Endothelial cell (in vitro differentiated cells): ENCODE measurements at places on chromosomes 7 and 10.

DNA sequence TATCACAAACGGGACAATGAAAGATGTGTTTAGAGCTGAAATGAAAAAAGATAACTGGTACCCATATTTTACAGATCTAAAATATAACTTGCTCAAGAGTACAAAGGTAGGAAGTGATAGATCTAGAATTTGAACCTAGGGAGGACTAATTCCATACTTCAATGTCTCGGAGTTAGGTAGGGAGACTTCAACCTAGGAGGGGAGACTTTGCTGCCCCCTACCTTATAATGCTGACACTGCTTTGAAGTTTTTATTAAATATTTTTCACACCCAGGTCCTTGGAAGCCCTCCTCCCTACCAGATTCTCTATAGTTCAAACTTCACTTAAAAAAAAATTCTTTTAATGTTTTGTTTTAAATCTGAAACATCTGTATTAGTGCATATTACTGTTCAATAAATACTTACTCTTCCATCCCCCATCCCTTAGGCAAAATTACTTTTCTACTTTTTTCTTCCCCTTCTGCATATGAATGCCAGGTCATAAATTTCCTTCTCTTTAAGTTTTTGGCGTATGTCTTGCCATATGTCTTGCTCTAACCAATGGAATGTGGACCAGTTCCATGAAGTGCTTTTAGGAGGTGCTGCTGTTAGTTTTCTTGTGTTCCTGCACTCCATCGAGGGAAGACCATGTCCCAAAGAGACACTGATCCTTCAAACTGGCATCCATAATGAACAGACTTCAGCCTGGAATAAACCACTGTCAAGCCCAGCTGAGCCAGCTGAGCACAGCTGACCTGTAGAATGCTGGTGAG is 57.8 kb downstream of the MICU1 start:
- peak; percentile 11 for DNase-seq

DNA sequence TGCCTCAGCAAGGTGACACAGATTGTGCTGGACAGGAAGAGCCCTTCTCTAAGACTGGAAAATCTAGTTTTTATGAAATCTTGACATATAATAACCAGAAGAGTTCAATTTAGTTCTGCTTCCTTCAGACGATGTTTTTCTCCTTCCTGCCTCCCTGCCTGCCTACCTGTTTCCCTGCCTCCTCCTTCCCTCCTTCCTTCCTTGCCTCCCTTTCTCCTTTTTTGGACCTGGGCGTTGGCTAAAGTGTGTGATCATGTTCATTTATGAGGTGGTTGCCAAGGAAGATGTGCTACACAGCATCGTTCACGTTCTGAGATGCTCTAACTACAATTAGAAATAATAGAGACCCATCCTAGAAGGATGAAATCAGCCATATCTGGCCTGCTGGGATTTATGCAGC is 224.6 kb downstream of the PHTF2 start:
- no peak for DNase-seq

DNA sequence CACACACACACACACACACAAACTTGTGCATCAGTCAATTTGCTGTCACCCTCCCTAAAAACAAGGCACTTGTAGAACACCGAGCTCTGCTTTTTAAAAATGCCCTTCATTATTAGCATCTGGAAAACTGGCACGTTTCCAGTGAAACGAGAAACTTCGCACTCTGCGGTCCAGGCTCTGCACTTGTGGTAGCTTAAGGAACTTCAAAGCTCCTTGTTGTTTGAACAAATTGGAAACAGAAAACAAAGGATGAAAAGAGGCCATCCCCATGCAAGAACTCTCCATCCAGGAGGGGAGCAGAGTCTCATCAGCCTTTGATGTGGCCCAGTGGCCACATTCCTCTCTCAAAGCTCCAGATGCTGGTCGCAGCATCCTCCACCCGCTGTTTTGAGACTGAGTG is 105.1 kb downstream of the C10orf90 start:
- no peak for DNase-seq

DNA sequence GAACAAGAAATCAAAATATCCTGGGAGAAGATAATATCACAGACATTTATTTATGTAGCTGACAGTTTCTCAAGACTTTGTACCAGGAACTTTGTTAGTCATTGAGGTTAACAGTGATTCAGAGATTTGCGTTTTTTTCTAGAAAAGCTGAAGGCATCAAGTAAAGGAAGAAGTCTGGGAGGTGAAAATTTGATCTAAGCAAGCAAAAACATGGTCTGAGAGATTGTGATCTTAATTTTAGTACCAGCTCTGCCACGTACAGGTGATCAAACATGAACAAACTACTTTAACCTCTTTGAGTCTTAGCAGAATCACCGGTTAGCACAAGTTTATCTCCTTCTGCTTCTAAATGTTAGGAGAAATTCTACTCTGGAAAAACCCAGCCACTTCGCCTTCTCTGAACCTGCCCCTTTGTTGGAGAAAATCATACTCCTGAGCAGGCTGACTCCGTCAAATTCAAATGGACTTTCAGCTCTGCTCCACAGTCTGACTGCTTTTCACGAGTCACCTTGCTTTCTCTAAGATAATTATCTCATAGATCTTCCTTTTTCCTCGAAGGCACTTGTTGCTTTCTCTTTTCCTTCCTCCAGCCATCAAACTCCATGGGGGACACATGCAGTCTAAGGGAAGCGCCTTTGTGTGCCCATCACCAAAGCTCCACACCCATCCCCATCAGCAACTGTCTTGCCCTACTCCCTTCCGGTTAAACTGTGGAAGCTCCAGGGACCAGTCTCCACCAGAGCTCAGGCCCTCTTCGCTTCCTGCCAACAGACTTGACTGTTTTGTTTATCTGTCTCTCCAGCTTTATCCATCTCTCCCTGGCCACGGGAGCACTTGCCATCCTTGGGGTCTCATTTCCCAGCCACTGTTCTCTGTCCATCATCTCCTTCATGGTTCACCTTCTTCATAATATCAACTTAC is 86.3 kb downstream of the PRKCQ start:
- no peak for DNase-seq

- no peak for DNase-seq
Observed at GRCh38 chr7:119105381-119105780, 880.9 kb downstream of the ANKRD7 start.

GRCh38 chr10:60479305-60480020 is 89.8 kb upstream of the ANK3 start:
- DNase-seq, result no peak

GRCh38 chr10:49008505-49009198 is 69.0 kb upstream of the LRRC18 start:
- no peak for DNase-seq

DNA sequence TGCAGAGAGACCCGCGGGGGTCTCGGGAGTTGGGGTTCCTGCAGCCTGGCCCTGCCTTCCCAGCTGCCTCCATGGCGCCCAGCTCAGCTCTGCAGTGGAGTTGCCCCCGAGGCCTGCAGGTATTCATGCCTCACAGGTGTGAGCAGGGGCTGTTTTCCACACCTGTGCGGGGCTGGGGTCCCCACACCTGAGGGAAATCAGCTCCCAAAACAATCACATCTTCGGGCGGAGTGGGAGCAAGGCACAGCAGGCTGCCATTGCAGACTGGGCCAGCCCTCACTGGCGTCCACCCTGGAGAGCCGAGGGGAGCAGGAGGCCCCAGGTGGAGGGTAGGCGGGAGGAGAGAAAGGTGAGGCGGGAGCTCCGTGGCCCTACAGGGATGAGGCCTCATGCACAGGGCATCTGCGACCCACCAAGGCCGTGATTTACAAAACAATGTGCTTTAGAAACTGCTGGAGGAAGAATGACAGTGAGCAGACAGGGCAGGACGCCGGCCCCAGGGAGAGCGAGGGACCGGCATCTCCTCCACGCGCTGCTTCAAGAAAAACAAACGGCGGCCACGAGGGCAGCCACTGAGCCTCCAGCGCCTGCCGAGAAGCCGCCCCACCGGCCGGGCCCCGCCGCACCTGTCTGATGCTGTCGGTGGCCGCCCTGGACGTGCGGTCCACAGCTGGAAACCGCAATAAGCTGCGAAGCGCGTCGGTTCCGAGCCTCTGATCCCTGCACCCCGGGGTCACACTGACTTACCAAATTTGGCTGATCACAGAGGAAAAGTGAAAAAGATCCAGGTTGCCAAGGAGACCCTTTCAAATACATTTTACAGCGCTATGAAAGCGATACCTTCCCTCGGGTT is 53.0 kb upstream of the PDGFA start:
- DNase-seq, result no peak

DNA sequence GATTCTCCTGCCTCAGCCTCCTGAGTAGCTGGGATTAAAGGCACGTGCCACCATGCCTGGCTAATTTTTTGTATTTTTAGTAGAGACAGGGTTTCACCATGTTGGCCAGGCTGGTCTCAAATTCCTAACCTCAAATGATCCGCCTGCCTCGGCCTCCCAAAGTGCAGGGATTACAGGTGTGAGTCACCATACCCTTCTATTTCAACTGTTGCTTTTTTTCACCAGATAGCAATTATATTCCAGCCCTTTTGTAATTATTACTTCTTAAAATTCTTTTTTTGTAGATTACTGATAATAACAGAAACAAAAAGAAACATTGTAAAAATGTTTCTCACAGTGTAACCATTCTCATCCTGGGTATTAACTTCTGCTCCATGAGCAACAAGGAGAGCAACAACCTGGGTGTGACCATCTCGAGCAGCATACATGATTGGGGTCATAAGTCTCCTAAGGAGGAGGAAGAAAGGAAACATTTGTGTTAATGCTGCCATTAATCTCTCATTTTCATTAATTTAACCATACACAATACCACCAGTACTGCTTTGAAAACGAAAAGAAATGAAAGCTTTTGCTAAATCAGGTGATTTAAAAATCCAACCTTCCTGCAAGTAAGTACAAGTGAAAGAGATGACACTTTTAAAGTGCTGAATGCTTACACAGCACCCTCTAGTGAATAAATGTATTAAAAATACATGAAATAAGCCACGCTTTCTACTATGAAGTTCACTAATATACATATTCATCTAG is 41.8 kb downstream of the ASZ1 start:
- no peak for DNase-seq

- DNase-seq, result no peak
Observed at GRCh38 chr10:30556189-30556588, 73.4 kb downstream of the LYZL2 start.

- no peak for DNase-seq
Observed at GRCh38 chr7:151769188-151769821, 107.6 kb downstream of the PRKAG2 start.

GRCh38 chr7:132131196-132131595 is 445.1 kb downstream of the PLXNA4 start:
- DNase-seq, result no peak

DNA sequence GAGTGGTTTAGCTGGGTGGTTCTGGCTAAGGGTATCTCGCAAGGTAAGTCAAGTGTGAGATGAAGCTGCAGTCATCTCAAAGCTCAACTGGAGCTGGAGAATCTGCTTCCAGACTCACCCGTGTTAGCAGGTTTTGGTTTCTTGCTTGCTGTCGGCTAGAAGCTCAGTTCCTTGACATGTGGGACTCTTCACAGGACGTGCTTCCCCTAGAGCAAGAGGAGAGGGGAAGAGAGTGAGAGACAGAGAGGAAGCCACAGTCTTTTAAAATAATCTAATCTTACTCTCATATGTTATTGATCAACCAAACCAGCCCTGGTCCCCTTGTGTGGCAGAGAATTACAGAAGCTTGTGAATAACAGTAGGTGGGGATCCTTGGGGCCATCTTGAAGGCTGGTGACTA is 199.5 kb downstream of the REEP3 start:
- no peak for DNase-seq

DNA sequence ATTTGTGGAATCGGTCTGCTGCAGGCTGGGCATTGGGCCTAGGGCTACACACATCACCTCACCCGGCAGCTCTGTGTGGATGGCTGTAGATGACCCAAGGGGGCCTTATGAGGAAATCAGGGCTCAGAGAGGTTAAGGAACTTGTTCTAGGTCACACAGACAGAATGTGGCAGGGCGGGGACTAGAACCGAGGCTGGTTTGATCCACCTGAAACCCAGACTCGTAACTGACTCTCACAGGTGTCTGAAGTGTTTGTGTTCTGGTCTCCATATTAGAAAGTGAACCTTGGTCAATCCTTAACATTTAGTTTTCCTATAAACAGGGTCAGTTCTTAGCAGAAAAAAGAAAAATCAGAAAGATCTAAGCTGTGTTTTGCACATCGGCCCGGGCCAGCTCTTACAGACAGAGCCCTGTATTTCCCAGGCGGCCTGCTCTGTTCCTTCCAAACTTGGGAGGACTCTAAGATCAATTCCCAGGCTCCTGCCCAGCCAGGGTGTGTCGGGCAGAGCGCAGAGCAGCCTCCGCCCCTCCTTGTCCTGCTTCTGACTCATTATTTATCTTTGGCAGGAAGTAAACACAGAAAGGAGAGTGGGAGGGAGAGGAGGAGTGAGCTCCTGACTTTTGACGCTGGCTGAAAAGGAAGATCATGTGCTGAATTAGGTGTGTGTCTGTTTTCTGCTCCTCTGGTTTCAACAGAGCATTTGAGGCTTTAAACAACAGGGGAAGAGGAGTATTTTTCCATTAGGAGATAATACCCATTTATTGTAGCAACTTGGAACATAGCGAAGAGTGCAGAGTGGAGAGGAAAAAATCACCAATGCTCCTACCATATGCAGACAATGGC is 74.1 kb downstream of the TACC2 start:
- DNase-seq, result peak; percentile 44

DNA sequence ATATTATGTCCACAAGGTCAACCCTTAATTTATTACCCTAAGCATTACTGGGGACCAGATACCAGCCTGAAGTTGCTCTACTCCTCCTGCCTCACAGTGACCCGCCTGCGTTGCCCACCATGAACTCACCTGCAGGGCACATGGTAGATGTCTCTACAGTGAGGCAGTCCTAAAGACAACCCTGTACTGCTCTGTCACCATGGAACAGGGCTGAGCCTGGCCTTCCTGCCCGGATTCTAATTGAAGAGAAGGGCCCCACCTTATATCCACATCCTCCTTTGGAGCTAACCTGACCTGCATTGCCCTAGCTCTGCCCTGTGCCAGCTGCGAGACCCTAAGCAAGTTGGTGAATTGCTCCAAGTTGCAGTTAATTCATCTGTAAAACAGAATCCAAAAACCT is 4.1 kb downstream of the SH3PXD2A start:
- DNase-seq, result no peak

GRCh38 chr7:42854571-42855118 is 57.2 kb downstream of the C7orf25 start:
- no peak for DNase-seq

DNA sequence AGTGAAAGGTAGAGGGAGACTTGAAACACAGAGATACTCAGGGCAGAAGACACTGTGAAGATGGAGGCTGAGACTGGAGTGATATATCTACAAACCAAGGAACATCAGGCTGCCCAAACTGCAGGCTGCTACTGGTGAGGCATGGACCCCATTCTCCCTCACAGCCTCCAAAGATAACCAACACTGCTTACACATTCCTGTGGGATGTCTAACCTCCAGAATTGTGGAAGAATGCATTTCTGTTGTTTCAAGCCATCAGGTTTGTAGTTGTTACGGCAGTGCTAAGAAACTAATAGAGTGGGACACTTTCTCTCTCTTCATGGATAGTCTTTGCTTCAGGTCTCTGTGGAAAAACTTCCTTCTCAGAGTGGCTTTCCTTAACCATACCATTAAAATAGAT is 182.6 kb upstream of the TMEM106B start:
- no peak for DNase-seq

- DNase-seq, result no peak
Observed at GRCh38 chr7:46160861-46161260, 239.8 kb upstream of the IGFBP3 start.
